ENCODE measurements at places on chromosomes 1 and 21.

DNA sequence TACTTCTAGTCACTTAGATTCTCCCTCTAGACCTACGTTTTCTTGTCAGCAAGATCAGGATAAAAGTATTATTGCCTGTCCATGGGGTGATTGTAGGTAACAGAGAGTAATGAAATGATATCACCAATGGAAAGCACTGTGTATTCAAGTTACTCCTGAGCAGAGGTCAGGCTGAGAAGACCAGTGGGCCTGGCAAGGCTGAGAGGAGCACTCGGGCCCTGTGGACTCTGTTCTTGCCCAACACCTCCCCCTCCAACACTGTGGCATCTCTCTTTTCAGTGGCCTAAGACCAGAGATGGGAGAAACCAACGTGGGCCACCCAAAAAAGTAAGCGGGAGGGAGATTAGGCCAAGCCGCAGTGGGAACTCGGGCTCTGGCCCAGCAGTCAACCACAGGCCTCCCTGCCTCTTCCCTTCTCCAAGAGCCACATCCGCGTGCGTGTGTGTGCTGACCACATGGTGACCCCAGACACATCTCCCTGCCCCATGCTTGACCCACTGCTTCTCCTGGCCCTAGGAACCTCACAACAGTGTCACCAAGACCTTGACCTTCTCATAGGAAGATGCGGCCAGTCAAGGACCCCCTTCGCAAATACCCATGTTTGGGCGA lies 12.3 kb downstream of the RORC start:
- DNase-seq, result no peak

DNA sequence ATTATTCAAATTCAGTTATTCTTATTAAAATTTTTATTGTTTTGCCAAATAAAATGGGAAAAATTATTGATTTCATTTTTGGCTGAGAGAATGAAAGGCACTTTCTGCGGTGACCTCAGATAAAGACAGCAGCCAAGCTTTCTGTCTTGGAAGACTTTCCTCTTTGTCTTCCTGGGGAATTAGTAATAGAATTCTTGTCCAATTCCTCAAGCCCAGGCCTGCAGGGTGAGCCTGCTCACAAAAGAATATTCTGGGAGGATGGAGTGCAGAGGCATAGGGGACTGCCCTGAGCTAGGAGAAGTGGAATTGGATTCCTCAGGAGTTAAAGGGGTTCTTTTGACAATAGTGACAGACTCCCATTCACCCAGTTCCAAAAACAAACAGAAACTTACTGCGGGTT lies 614.5 kb upstream of the ADGRL2 start:
- DNase-seq, result no peak

GRCh38 chr1:189103956-189104355 lies 1373.7 kb downstream of the BRINP3 start:
- no peak for DNase-seq

- DNase-seq, result no peak
Measured at GRCh38 chr1:172851077-172851476, 192.2 kb downstream of the FASLG start.

DNA sequence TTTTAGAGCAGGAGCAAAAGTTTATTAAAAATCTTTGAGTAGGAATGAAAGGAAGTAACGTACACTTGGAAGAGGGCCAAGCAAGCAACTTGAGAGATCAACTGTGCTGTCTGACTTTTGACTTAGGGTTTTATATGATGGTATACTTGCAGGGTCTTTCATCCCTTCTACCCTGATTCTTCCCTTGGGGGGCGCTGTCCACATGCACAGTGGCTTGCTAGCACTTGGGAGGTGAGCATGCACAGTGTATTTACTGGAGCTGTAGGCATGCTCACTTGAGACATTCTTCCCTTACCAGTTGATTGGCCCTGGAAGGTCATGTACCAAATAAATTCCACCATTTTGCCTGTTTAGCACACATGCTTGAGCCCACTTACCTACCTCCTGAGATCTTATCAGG lies 1001.3 kb upstream of the ADGRL2 start:
- DNase-seq, result no peak

GRCh38 chr21:46069166-46069565 lies 28.7 kb upstream of the COL6A2 start:
- no peak for DNase-seq

DNA sequence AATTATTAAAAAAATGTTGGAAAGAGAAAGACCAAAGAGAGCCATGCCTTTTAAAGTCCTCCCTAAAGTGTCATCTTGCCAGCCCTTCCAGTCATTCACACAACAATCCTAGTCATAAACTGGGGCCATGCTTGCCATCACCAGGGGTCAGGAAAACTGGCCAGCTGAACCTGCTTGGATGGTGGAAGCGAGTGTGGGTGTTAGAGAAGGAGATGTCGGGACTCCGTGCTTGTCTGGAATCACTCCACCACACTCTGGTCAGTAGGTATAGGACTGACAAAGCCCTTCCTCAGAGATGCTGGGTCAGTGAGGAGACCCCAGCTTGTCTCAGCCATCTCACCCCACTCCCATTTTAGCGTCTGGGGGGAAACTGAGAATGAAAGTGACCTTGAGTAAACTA lies 3.3 kb upstream of the HAPLN2 start:
- no peak for DNase-seq

- DNase-seq, result no peak
Measured at GRCh38 chr1:184615301-184615700, 139.4 kb downstream of the EDEM3 start.

DNA sequence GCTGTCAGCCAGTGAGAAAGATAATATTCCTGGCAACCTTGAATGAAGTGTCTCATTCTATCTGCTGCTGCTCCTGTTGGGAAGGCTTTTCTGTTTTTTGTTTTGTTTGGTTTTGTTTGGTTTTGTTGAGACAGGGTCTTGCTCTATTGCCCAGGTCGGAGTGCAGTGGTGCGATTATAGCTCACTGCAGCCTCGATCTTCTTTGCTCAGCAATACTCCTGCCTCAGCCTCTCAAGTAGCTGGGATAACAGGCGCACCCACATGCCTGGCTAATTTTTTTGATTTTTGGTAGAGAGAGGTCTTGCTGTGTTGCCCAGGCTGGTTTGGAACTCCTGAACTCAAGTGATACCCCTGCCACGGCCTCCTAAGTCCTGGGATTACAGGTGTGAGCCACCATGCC lies 37.6 kb downstream of the BTG3 start:
- DNase-seq, result no peak

DNA sequence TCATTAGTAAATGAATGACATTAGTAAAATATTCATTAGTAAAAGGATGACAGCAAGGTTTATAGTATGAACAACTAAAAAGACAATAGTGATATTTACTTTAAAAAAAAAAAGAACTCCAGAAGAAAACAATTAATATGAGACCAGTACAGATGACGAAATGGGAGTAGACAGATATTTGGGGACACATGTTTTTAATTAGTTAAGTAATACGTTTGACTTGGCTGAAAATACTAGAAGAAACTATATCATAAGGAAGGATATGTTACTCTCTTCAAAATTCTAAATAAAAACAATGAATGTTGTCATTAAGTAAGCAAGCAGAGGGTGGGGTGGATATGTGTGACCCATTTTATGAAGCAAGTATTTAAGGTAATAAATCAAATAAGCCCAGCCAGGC lies 61.9 kb downstream of the GPATCH2 start:
- no peak for DNase-seq

DNA sequence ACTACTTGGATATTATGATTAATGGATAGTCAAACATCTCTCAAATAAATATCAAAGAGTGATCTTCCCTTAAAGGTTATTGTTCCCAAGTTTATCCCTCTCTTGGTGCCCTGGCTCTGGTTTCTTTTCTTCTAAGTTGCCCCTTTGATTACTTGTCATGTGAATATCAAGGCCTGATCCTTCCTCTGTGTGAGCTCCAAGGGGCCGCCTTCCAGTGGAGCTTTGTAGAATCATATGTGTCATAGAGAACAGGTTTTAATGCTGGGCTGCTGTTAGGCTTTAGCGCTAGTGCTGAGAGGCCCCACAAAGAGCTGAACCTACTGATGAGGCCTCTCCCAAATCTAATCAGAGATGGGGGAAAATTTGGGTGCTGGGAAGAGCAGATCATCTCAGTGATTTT lies 25.5 kb downstream of the UCK2 start:
- no peak for DNase-seq

- DNase-seq, result no peak
Measured at GRCh38 chr1:199194862-199195261, 556.0 kb downstream of the PTPRC start.

- no peak for DNase-seq
Measured at GRCh38 chr1:92324784-92325183, 25.9 kb downstream of the RPAP2 start.

GRCh38 chr1:178774263-178774662 lies 49.2 kb downstream of the RALGPS2 start:
- DNase-seq, result peak; percentile 24

- DNase-seq, result no peak
Measured at GRCh38 chr1:108646265-108646647, 14.6 kb downstream of the HENMT1 start.

DNA sequence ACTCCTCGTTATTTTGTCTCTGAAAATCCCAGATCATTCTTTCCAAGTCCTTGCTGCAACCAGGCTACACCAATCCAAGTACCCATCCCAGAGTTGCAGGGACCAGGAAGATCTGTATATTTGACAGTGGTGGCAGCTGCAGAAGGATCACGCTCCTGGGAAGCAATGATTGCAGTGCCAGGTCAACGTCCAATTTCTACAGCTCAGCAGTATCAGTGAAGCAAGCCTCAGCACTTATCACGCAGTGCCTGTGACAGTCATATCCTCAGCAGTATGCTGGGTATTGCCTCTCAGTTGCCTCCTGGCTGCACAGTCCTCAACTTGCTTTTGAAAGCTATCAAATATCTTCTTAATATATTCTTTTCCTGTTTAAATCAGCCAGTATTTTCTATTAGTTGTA lies 66.7 kb downstream of the BARHL2 start:
- DNase-seq, result no peak

Measured in bone marrow (tissue), 2 donors.